ENCODE measurements at places on chromosomes 16 and 17.

GRCh38 chr17:1710807-1711553 lies 803 bp upstream of the TLCD2 start:
- DNase-seq: no peak

GRCh38 chr16:20383106-20384029 lies 21.2 kb downstream of the PDILT start:
- DNase-seq: no peak

GRCh38 chr16:30934827-30935557 lies 11.6 kb downstream of the FBXL19 start:
- no peak for DNase-seq

DNA sequence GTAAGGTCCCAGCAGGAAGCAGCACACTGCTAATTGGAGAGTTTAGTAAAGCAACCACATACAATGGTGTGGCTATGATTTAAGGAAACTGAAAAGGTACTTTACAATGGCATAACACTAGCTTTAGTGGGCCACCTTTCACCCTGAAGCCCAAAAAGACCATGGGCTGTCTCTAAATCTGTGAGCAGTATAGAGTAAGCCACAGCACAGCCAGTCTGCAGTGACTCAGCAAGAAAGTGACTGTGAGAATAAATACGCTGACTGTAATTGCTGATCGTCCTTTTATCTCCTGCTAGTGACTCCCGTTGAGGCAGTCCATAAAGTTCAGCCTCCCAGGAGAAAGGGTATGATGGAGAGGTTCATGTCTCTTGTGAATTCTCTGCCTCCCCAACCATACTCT lies 679.8 kb upstream of the KIF2B start:
- DNase-seq: no peak

- DNase-seq: no peak
These were observed 67.8 kb upstream of the AXIN2 start for GRCh38 chr17:65629234-65629690.

- no peak for DNase-seq
These were observed 41.6 kb upstream of the IRF8 start for GRCh38 chr16:85857406-85857805.

- no peak for DNase-seq
These were observed 143.4 kb upstream of the CDC42EP4 start for GRCh38 chr17:73455050-73455687.

DNA sequence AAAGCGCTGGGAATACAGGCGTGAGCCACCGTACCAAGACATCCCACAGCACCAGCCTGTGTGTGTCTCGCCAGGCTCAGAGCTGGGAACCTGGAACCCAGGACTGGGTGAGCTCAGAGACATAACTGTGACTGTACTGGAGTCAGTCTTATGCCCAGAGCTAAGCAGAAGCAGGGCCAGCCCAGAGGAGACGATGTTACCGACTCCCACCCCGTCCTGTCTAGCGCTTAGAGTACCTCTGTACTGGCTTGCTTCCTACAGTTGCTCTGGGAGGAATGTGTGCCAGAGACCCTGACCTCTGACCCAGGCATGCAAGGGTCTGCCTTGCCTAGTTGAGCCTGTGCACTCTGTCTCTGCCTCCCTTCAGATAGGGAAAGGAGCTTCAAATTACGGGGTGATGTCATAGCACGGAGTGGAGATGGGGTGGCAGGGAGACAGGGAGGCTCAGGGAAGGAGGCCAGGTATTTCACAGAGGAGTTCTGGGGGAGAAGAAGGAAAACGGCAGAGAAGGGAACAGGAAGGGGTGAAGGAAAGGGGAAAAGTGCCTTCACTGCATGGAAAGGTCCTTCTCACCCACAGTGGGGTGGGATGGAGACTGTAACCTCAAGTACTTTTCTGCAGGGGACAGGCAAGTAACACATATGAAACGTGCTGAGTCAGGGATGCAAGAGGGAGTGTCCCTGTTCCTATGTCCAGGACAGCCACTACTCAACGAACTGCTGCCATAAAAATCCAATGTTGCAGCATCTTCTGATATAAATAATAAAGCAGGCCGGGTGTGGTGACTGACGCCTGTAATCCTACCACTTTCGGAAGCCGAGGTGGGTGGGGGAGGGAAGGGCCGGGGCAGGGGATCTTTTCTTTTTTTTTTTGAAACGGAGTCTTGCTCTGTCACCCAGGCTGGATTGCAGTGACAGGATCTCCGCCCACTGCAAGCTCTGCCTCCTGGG lies 5.8 kb upstream of the ARMC5 start:
- DNase-seq: no peak

GRCh38 chr17:63278728-63279442 lies 167.2 kb downstream of the CYB561 start:
- DNase-seq: no peak

- peak; percentile 52 for DNase-seq
These were observed 45.6 kb downstream of the PRMT7 start for GRCh38 chr16:68356249-68356918.

- no peak for DNase-seq
These were observed 17.2 kb downstream of the COIL start for GRCh38 chr17:56943505-56944125.

DNA sequence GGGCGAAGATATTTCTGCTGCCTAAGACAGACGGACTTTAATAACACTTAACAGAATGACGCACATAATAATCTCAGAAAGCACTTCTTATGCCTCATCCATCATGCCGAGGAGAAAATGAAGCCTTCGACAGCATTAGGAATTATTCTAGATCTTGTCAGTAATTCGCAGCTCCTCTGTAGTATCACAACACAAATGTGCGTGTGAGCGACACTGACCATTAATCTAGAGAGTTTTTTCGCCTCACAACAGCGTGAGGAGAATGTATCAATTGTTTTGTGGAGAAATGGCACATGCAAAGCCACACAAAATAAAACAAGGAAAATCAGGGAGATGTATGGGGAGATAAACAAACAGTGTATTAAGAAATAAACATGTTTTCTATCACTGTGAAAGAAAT lies 410.2 kb upstream of the PSMD7 start:
- DNase-seq: no peak

DNA sequence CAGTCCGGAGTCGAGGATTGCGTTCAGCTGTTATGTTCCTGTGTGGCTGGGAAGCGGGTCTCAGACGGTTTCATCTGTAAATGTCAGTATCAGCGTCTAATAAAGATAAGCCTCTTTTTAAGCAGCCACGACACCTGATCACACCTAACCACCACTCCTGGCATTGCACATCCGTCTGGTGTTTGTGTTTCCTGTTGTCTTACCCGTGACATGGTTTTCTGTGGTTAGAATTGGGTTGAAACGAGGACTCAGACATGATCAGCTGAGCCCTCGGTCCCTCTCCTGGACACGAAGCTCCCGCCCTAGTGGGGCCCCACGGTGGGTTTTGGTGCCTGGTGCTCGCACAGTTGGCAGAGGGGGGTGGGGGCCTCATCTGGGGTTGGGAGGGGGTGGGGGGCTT lies 18.3 kb downstream of the CPNE7 start:
- peak; percentile 27 for DNase-seq

DNA sequence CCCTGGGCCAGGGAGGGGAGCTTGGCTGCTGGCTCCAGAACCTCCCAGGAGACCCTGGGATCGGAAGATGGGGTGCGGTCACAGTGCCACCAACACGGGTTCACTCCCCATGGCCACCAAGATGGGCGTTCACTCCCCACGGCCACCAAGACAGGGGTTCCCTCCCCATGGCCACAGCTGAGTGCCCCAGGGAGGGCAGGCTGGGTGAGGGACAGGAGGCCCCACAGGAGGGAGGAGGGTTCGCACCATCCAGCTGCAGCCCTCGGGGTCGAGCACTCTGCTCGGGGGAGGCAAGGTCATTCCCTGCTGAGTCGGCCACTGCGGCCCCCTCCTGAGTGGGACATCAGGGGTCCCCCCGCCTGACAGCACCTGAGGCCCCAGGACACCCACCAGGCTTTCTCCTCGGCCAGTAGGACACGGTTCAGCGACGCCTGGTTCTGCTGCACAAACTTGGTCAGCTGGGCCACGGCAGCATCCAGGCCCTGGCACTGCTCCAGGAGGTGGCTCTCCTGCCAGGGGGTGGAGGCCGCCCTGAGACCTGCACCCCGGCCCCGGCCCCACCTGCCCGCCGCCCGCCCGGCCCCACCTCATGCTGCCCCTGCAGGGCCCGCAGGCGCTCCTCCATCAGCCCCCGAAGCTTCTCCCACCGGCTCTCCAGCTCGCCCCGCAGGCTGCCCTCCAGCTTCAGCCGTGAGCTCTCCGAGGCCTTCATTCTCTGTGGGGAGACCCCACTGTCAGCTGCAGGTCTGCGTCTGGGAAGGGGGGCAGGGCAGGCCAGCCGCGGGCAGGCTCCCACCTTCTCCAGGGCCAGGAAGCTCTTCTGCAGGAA lies 5.9 kb downstream of the CCDC154 start:
- no peak for DNase-seq

DNA sequence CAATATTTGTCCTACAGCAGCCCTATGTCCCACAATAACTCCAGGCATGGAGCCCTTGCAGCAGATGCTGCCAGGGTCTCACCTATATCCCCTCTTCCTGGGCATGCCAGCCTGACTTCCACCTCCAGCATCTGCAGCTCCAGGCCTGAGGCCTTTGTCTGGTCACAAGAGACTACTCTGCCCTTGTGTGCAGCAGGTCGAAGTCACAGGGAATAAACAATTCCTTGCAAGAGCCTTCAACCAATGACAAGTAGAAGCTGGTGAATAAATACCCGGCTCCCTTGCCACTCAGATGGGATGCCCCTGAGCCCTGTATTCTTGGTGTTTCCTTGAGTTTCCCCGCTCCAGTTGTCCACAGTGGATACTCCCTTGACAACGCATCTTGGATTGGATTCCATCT lies 23.0 kb downstream of the CES1 start:
- no peak for DNase-seq

GRCh38 chr16:62445909-62446308 lies 409.7 kb upstream of the CDH8 start:
- no peak for DNase-seq

DNA sequence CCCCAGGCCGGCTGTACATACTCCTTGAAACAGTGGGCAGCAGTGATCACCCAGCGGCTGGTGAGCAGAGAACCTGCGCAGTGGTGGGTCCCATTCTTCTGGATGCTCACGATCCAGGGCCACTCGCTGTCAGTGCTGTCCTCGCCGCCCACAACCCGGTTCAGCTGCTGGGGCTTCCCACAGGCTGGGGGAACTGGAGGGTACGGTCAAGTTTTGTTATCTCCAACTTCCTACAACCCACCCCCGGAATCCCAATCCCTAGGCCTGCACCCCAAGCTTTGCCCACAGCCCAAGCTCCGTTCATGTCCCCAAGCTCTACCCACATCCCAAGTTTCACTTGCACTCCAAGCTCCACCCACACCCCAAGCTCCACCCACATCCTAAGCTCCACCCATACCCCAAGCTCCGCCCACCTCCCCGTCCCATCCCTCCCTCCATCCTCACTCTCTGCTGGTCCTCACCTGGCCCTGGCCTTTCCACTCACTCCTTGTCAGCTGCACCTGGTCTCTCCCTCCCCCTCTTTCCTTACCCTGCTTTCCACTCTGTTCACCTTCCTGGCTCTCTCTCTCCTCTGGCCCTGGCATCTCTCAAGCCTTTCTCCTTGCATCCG lies 1.8 kb downstream of the PRSS22 start:
- no peak for DNase-seq

GRCh38 chr17:78883089-78883532 lies 19.9 kb downstream of the CEP295NL start:
- DNase-seq: no peak

DNA sequence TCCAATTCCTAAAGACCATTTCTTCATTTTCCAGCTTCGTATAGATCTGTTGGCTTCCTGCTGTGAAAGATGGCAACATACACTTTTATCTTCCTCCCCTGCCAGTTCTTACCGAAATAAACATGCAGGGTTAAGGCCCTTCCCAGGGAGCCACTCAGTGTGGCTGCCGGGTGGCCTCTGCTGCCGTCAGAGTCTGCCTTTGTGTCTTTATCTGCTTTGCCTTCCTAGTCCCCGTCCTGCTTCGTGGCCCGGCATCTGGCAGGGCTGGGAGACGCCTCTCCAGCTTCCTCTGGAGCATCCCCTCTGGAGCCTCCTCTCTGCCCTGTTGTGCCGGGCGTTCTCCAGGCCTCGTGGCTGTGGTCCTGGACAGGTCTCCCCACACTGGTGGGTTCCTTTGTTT lies 30.3 kb upstream of the CAPN15 start:
- DNase-seq: no peak

DNA sequence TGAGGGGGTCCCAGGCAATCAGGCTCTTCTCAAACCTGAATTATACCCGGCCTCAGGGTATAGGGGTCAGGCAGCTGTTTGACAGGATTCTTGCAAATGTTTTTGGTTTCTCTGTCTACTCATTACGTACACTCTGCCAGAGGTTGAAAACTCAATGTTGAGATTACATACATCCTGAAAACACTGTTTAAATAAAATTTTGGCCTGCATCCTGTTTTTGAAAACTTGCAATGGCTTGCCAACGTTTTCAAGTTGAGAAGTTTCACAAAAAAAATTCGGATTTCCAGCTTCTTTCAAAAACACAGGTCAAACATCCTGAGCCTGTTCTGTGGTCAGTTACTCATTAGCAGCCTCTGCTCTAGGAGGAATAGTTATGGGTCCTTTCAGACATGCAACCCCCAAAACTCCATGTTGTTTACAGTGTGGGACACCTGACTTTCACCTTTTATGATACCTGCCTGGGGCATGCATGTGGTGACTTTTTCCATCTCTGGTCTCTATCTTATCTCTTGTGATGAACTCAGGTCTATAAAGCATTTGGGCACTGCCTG lies 577.8 kb downstream of the WWOX start:
- no peak for DNase-seq

DNA sequence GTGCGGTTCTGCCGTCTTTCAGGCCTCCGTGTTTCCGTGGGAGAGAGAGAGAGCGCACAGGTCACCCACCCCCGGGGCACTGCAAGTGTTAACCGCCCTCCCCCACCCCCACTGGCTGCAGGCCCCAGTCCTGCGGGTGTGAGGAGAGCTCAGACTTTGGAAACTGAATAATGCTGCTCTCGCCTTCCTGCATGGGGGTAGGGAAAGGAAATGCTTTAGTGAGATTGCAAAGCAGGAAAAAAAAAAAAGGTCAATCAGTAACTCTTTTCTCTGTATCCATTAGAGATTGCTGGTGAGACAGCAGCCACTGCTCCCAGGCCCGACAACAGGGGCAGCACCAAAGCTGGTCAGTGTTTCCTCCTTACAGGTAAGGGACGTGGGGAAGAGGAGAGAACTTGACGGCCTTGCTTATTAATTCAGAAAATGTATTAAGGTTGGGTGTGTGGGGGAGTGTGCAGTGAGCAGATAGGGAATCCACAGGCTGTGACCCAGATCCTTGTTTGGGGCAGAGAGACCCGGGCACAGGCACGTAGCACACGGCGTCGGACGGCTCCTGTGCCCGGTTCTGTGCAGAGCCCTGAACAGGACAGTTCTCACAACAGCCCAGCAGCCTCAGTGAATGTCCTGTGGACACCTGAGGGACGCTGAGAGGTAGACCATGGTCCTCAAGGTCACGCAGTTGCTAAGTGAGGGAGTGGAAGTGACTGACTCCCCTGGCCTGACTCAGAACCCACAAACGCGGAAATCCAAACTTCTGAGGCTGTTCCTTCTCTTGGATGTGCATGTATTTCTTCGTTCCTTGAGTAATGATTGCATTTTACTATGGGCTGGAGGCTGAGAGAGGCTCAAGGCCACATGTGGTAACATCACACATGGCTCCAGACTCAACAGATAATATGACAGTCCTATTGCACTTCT lies 156.5 kb downstream of the FOXL1 start:
- DNase-seq: no peak

Measured in activated CD8-positive, alpha-beta memory T cell treated with anti-CD3 and anti-CD28 coated beads, Interleukin-2, amount 50 U/mL, for 4 hours (primary cell).